AML-193 (cell line): ENCODE measurements at places on chromosomes 5 and 9.

DNA sequence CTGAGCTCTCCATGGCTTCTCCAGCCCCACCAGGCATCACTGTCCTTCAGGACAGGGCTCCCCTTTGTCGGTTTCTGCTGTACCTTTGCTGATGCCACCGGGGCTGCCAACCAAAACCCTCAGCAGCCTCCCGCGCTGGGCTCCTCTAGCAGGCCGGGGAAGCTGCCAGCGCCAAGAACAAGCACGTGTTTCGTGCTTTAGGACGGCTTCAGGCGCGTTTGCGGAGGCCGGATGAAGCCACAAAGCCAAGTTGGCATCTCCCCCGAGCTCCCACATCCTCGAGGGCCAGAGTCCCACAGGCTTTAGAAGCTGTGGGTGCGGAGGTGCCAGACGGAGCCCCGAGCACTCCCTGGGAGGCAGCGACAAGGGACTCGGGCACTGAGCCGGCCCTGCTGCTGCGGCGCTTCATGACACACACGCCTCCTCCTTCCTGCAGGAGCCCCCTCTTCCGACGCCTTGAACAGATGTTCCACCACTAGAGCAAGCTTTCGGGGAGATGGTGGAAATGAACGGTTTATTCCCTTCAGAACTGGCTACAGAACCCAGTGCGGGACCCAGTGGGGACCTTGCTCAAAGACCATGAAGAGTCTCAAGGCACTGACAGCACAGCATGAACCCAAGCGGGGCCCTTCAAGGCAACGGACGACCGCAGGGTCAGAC is 36.7 kb downstream of the SARDH start:
- no peak for DNase-seq

DNA sequence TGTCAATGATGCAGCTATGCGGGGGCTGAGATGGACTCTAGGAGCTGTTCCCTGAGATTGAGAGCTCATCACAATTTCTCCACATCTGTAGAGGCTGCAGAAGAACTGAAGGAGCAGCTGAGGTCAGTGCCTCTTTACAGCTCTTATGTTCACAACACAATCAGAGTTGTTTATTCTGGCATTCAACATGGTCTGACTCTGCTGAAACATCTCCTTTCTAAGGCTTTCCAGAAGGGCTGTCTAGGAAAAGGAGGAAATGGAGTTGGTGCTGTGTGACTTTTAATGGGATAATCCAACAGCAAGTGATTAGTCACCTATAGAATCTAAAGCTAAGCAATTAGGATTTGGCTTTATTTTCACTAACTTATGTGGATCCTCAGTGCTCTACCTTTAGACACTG is 6.0 kb downstream of the POU5F2 start:
- no peak for DNase-seq

DNA sequence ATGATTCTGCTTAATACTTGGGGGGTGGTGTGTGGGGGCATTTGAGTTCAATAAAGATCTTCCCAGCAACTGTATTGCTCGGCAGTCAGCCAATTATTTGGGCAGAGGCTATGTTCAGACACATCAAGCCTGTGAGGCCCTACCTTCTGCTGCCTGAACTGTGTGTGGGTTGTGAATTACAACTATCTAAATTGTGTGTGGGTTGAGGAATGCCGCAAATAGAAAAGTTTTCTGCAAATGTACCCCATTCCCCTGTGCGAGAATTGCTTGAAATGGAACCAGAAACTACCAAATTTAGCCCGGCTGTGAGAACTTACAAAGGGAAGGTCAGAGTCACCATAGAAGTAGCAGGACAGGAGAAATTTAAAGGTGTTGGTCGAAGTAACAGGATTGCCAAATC is 360.0 kb upstream of the PIK3R1 start:
- no peak for DNase-seq

DNA sequence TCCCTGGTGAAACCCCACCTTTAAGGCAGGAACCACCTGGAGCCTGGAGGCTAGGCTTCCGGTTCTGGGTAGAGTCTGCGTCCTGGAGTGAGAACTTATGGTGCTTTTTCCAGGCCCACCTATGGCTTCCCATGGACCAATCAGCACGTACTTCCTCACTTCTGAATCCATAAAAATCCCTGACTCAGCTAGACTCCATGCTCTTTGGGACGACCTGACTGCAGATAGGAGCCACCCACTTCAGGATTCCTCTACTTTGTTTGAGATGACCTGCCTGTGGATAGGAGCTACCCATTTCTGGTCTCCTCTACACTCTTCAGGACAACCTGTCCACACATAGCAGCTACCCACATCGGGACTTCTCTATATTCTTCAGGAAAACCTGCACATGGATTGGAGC is 168.8 kb upstream of the IRX2 start:
- DNase-seq = no peak

DNA sequence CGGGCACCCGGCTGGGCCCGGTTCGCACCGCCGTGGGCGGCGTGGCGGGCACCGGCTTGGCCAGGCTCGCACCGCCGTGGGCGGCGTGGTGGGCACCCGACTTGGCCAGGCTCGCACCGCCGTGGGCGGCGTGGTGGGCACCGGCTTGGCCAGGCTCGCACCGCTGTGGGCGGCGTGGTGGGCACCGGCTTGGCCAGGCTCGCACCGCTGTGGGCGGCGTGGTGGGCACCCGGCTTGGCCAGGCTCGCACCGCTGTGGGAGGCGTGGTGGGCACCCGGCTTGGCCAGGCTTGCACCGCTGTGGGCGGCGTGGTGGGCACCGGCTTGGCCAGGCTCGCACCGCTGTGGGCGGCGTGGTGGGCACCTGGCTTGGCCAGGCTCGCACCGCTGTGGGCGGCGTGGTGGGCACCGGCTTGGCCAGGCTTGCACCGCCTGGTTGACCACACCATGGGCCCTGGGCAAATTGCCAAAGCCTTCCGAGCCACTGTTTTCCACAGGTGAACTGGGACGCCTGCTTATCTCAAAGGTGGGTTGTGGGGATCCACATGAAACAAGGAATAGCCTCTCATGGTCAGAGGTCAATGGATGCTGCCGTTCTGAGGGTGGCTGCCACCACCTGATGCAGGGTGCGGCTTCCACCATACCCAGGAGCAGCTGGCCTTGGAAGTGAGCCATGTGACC is 28.2 kb downstream of the ADAMTSL2 start:
- no peak for DNase-seq

GRCh38 chr5:122605236-122605635 is 169.6 kb upstream of the SNX2 start:
- DNase-seq = no peak

GRCh38 chr5:128097781-128098180 is 14.2 kb downstream of the SLC12A2 start:
- no peak for DNase-seq

DNA sequence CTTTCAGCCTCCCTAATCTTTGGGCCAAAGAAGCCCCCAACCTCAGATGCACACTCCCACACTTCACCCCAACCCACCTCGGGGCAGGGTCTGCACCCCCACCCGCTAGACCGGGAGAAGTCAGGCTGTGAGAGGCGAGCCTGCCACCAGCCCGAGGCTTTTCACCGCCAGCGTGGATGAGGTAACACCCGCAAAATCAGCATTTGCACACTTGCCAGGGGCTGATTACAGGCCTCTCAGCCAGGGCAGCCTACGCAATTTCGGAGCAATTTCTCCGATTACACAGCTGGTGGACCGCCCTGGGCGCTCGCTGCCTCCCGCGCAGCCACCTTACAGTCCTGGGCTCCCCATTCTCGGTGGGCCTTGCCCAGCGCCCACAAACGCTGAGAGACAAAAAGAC is 68.5 kb downstream of the FOXD1 start:
- DNase-seq = no peak

- DNase-seq = no peak
Measured at GRCh38 chr5:132102944-132103331, 29.3 kb downstream of the CSF2 start.

DNA sequence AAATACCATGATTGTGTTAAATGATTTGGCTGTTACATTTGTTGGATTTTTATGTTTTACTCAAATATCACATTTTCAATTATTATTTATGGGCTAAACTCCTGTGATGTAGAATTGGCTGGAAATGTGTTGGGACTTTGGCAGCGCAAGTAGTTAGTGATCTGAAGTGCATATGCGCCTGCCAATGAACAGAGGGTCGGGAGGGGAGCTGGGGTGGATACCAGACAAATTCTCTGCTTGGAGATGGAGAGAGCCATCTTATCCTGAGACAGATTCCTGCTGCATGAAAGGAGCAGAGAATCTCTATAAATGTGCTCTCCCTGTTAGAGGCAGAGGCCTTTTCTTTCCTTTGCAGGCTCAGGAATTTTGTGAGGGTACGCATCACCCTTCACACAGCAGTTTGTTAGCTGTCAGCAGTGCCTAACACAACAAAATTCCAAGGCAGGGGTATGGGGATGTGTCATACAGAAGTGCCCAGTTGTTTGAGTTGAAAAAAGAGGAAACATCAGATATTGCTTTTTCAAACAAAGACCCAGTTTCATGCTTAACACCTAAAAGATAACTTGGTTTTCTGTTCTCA is 489.1 kb downstream of the CSNK1G3 start:
- no peak for DNase-seq

DNA sequence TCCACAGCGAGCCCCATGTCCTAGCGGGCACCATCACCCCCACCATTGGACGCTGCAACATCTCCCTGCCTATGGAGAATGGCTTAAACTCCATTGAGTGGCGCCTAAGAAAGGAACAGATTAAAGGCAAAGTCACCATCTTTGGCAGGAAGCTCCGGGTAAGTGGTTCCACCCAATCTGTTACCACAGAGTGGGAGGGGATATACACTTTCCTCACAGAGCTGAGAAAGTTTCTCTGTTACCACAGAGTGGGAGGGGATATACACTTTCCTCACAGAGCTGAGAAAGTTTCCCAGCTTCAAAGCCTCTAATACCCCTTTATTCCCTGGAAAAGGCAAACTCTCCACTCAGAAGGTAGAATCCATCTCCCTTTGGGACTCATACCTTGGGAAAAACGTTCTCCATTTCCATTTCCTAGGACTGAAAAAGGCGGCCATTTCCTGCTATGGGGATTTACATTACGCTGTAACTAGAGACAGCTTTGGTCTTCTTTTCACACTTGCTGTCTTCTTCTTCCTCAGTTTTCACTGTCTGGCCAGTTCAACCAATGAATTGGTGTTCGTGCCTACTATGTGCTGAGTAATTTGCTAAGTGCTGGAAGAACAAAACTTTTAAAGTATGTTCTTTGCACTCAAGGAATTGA is 63.4 kb upstream of the WWC1 start:
- DNase-seq = no peak

GRCh38 chr5:132010645-132010988 is 841 bp downstream of the ACSL6 start:
- no peak for DNase-seq

- DNase-seq = no peak
Measured at GRCh38 chr5:178548746-178549145, 41.4 kb downstream of the COL23A1 start.

DNA sequence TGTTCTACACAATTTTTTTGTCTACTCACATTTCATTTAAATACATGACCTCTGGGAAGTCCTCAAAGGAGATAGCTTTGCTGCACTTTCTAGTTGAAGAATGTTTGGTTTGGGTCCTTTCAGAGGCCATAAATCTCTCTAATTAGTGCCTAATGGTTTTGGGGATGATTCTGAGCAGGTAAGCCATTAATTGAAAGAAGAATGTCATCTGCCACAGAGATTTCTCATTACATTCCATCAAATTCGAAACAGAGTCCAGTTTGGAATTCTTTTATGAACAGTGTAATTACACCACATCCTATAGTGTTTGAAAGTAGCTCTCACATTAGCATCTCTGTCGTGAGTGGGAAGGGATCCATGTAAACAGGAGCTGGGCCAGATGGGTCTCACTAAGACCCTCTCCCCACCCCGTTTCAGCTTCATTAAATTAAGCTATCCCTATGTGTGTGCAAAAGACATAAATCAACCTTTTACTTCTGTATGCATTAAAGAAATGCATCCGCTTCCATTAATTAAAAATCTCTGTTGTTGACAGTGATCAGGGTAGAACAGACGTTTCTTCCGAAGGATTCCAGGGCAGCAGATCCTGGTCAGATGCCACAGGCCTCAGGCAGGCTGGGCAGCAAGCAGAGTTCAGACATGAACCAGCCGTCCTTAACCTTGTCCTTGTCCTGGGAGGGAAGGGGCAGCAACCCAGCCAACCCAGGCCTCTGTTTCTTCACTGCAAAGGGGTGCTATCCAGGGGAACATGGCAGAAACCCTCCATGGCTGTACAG is 99.8 kb upstream of the MAP1B start:
- no peak for DNase-seq

DNA sequence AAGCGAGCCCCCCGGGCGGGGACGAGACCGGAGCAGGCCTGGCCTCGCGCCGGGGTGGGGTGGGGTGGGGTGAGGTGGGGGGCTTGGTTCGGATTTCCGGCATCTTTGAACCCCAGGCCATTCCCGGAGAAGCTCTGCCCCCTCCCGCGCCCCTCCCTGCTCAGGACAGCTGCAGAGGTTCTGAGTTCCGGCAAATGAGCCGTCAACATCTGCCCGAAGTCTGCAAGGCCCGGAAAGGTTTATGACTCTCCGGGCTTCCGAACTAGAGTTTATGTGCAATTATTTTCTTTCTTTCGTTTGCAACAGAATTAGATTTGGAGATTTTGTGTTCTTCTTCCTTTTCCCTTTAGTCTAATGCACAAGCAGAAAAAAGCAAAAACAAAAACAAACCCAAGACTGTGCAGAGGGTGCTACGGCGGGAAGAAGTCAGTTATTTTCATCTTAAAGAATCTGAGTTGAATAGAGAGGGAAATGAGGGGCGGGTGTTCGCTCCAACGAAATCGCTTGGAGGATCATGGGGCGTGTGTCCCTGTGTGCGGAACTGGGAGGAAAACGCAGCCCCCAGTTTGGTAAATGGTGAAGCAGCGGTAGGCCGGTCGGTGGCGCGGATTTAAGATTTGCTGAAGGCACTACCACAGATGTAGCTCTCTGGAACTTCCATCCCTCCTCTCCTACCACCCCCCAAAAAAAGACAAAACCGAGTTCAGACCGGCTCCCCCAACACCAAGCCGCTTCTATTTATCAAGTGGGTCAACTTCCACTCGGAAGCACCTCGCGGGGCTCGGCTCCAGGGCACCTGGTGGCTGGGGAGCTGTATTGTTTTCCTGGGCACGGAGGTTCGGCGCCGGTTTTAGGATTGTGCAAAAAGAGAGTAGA is 4.8 kb downstream of the LHX2 start:
- DNase-seq = no peak

- no peak for DNase-seq
Measured at GRCh38 chr5:57929271-57929670, 446.7 kb upstream of the ACTBL2 start.

DNA sequence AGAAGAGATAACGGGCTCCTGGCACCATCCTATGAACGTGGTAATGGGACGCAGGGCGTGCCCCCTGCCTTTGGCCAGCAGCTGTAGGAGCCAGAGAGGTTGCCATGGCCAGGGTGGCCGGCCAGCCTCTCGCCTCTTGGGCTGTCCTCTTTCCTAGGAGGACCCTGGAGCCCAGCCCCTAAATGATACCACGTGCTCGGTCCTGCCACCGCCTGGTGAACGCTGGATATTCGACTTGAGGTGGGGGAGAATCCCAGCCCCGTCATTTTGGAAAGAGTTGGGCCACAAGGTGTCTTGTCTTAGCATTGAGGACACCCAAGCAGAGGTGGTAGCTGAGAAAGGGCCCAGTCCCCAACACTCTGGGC is 391 bp upstream of the NRG2 start:
- no peak for DNase-seq

GRCh38 chr5:55450050-55450765 is 84.6 kb downstream of the PLPP1 start:
- no peak for DNase-seq

- DNase-seq = peak; percentile 17
Measured at GRCh38 chr9:128552744-128553440, 505 bp downstream of the SPTAN1 start.

- DNase-seq = no peak
Measured at GRCh38 chr9:133684121-133684935, 48.2 kb downstream of the DBH start.
